ENCODE measurements at places on chromosomes 2 and 18. TPM values are rescaled to one million over a fixed set of nuclear protein-coding genes. Genes with fewer than 3 reads are reported as not detected.

ICA1L gene
- total RNA-seq = 4.8 TPM

KIF1A gene
- total RNA-seq = 0.14 TPM

PSMA8 gene
- total RNA-seq = not detected

VWC2L gene
- not detected for total RNA-seq

KCNJ3 gene
- not detected for total RNA-seq

STAT4 gene
- total RNA-seq = 2.8 TPM

IL36A gene
- total RNA-seq = not detected

ANKRD30BL gene
- not detected for total RNA-seq

CLEC4F gene
- not detected for total RNA-seq

ASB18 gene
- total RNA-seq = not detected

ADCYAP1 gene
- total RNA-seq = not detected

CHRNG gene
- not detected for total RNA-seq

RESP18 gene
- not detected for total RNA-seq

EFR3B gene
- 1.4 TPM for total RNA-seq

MIB1 gene
- 71.0 TPM for total RNA-seq

TXNL4A gene
- total RNA-seq = 33.1 TPM

CNDP1 gene
- total RNA-seq = not detected

RNF152 gene
- total RNA-seq = 11.9 TPM

ESPNL gene
- total RNA-seq = 1.5 TPM

SNORC gene
- 1.2 TPM for total RNA-seq

TPGS2 gene
- 164 TPM for total RNA-seq

BMP10 gene
- not detected for total RNA-seq

STRN gene
- total RNA-seq = 24.8 TPM

IL18R1 gene
- 0.30 TPM for total RNA-seq

KATNAL2 gene
- 0.89 TPM for total RNA-seq

CGREF1 gene
- 10.4 TPM for total RNA-seq

SCTR gene
- not detected for total RNA-seq

CABYR gene
- 4.5 TPM for total RNA-seq

MYO7B gene
- 0.59 TPM for total RNA-seq

SEMA4C gene
- total RNA-seq = 34.1 TPM

EMX1 gene
- not detected for total RNA-seq
